DMS 273 treated with DMSO at 0.1 percent for 48 hours (cell line): ENCODE measurements at places on chromosomes 2 and 18.

DNA sequence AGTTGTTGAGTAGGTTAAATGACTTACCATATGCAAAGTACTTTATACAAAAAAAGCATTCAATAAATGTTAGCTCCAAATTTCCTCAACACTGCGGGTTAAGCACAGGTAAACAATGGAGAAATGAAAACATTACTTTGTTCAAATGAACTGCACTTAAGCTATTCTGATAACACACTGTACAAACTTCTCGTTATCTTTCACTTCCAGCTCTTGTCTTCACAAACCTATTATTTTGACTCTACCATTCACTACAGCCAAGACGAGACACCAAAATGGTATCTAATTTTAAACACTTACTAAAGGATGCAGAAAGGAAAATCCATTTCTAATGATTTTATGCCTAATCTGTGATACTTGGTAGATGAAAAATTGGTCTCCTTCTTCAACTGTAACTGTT is 43.8 kb downstream of the SLC40A1 start:
- DNase-seq = no peak

- no peak for DNase-seq
Measured at GRCh38 chr2:72919414-72920317, 2.3 kb downstream of the EMX1 start.

DNA sequence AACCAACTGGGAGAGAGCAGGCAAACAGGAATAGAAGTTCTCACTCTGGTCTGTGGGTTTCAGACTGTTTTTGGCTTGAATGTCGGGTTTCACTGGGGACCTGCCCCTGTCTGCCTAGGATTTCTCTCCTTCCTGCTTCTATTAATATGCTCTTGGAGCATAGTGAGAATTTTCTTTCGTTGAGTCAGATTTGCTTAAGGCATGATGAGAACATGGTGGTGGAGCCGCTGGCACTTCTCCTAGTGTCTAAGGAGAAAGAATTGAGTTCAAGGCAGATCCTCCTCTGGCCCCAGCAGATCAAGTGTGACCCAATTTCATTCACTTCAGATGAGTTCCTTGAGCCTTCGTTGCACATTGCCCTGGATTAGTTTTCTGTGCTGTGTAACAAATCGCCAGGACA is 103.9 kb upstream of the HS6ST1 start:
- no peak for DNase-seq

DNA sequence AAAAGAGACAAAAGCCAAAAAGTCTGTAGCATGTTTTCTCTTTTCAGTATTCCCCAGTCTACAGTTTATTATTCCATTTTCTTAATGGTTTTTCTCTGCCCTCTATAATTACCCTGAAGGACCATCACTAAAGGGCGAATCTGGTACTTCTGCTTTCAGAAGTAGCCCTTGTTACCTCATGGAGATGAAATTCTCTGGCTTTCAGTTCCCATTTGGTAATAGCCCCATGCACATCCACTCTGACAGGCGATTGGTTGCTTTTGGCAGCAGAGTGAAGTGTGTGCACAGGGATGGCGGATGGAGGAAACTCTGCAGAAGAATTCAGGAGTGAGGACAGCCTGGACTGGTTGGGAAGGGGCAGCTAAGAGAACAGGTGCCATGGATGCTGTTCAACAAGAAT is 66.3 kb upstream of the NABP1 start:
- no peak for DNase-seq

- no peak for DNase-seq
Measured at GRCh38 chr18:22999212-22999611, 66.1 kb downstream of the RBBP8 start.

DNA sequence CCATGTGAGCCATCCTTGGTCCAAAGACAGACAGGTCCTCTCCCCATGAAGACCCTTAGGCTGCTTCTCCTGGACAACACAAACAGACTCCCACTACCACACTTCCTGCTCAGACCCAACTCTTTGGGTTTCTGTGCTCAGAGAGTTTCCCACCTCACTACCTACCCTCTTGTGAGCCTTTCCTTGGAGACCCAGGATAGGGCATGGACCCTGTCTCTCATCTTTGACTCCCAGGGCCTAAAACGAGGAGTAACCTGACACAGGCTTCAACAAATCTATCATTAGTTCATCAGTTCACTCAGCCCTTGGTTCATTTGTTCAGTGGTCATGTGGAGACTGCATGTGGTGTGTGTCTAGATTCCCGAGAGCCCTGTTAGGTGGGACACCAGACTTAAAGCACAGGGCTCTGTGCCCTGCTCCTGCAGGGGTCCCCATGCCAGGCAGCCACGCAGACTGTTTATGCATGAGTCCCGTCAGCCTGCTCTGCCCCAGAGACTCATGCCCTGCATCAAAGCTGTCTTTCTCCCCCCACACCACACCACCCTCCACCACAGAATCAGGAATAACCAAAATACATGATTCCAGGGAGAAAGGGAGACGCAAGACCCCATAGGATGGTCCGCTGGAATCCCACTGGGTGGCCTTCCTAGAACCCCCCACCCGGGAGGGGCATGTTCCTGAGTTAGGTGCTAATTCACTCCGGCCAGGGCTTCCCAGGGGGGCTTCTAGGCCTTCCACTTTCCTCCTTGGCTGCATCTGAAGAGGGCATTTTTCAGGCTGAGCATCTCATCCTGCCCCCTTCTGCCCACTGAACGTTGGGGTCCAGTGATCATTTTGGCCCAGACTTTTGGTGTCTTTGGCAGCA is 100.2 kb upstream of the TEX51 start:
- no peak for DNase-seq

GRCh38 chr2:65146078-65146477 is 16.2 kb upstream of the RAB1A start:
- no peak for DNase-seq

DNA sequence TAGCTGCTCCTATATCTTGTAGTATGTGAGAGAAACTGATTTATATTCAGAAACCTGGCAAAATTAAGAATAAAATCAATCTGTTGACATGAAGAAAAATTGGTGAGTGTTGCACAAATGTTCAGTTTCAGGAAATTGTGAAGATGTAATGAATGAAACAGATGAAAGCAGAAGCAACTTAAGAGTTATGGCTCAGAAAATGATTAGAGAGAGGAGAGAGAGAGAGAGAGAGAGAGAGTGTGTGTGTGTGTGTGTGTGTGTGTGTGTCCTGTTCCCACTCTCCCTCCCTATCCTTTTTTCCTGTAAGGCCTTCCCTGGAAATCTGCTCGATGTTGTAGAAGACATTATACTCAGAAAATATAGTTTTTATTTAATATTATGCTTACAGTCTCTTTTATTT is 31.4 kb downstream of the MAP4K4 start:
- no peak for DNase-seq

- peak; percentile 9 for DNase-seq
Measured at GRCh38 chr18:59996370-59996966, 96.7 kb downstream of the PMAIP1 start.

GRCh38 chr2:205189301-205189700 is 493.0 kb upstream of the NRP2 start:
- no peak for DNase-seq

GRCh38 chr2:25159949-25160348 is 8.4 kb downstream of the POMC start:
- no peak for DNase-seq

DNA sequence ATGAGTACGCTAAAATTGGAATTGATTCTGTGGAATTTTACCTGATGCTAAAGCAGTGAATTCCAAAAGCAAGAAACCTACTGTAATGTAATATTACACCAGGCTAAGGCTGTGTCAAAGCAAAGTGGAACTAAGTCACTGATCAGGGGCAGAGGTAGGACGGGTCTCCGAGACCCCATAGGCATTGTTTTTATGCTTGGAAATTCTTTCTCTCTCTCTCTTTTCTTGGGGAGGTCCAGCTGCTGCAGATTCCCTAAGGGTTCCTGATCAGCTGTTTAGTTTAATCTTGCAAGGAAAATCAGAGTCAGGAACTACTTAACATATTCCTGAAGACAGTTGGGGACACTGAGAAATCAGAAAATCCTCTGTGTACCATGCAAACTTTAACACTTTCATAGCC is 220.2 kb downstream of the SRBD1 start:
- no peak for DNase-seq

- DNase-seq = no peak
Measured at GRCh38 chr2:15747603-15748471, 156.2 kb downstream of the DDX1 start.

GRCh38 chr2:169752752-169753151 is 19.1 kb downstream of the KLHL23 start:
- DNase-seq = no peak

- DNase-seq = no peak
Measured at GRCh38 chr2:150689590-150689989, 202.1 kb upstream of the RND3 start.

DNA sequence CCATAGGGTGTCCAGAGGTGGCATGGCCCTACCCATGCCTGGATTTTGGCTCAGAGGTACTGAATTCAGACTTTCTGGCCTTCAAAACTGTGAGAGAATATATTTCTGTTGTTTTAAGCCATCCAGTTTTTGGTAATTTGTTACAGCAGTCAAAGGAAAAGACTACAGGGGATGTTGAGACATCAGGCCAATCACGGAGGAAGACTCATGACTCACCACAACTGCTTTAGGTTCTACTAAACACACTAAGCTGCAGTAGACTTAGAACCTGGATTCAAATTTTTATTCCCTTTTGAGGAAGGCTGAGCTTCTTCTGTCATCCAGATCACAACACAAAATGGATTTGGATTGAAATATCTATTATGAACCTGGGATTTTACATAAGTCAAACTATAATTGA is 12.0 kb upstream of the C2orf66 start:
- no peak for DNase-seq

GRCh38 chr18:48543228-48543627 is 4.4 kb downstream of the CTIF start:
- DNase-seq = no peak

DNA sequence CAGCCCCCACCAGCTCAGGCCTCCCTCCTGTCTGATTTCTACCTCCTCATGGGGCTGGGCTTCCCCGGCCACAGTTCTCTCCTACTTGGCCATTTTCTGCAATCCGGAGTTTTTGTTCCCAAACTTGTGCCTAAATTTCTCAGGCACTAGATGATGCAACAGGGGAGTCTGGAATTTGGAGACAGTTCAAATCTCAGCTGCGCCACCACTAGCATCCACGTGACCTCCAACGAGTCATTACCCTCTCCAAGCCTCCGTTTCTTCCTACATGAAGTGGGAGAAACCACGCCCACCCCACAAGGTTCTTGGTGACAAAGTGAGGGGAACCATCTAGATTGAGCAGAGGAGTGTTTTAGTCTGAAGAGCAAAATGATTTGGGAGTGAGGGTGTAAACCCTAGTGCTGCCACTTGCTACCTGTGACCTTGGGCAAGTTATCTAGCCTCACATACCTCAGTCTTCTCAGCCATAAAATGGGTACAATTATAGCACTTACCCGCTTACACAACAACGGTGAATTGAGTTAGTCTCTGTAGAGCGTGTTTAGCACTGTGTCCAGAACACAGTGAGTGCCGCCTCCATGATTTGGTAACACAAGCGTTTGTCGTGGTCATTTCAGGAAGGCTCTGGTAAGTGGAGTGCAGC is 61.4 kb upstream of the ASAP2 start:
- no peak for DNase-seq

GRCh38 chr2:233450864-233451575 is 96.7 kb downstream of the DGKD start:
- DNase-seq = no peak

GRCh38 chr2:120526997-120527945 is 181.3 kb downstream of the INHBB start:
- no peak for DNase-seq

- no peak for DNase-seq
Measured at GRCh38 chr2:12636837-12637581, 79.7 kb upstream of the TRIB2 start.

DNA sequence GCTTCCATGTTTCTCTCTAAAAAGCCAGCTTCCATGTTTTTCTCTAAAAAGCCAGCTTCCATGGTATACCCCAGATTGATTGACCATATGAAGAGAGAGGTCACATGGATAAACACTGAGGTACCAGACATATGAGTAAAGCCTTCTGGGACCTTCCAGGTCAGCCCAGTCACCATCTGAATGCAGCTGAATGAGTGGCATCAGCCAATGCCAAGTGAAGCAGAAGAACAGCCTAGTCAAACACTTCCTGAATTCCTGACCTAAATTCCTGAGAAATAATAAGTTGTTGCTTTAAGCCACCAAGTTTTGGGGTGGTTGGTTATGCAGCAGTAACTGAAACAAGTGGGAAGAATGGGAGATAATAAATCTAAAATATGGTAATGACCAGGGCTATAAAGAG is 5.7 kb upstream of the ALS2 start:
- DNase-seq = no peak

- DNase-seq = no peak
Measured at GRCh38 chr2:58870704-58871103, 629.6 kb upstream of the FANCL start.

DNA sequence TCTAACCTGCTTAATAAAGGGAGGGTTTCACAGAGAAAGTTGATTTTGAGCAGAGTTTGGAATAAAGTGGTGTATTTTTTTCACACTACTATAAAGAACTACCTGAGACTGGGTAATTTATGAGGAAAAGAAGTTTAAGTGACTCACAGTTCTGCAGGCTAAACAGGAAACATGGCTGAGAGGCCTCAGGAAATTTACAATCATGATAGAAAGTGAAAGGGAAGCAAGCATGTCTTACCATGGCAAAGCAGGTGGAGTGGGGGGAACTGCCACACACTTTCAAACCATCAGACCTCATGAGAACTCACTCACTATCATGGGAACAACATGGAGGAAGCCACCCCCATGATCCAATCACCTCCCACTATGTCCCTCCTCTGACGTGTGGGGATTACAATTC is 546.7 kb downstream of the EPHA4 start:
- DNase-seq = no peak

GRCh38 chr2:13106302-13106701 is 389.6 kb downstream of the TRIB2 start:
- DNase-seq = no peak

DNA sequence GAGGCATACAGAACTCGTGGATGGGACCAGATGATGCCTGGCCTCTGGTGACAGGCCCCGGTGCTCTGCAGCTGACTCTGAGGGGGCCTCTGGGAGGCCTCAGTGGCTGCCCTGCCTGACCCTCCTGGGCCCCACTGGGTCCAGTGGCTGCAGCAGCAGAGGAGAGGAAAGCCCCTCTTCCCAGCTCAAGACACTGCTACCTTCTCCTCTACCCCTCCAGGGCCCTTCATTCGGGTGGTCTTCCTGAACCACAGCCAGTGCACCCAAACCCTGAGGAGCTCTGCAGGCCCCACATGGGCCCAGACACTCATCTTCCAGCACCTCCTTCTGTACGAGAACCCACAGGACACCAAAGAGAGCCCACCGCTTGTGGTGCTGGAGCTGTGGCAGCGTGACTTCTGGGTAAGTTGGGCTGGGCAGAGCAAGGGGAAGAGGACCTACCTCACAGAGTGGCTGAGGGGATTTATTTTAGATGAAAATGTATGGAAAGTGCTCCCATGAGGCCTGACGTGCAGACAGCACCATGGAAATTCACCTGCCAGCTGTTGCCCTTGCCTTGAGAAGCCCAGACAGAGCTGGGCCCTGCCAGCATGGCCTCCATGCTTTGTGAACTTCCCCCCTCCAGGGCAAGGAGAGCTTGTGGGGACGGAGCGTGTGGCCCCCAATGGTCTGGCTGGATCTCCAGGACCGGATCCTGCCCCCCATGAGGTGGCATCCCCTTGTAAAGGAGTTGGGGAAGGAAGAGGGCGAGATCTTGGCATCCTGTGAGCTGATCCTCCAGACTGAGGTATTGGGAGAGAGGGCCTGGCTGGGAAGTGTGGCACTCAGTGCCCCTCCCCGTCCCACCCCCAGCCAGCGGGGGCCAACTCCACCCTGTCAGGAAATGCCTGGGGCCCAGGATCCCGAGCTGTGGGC is 46.3 kb downstream of the LMAN2L start:
- DNase-seq = no peak
